ENCODE measurements at places on chromosomes 4 and X.

- DNase-seq, result no peak
Measured at GRCh38 chrX:54794795-54795194, 3.3 kb downstream of the ITIH6 start.

DNA sequence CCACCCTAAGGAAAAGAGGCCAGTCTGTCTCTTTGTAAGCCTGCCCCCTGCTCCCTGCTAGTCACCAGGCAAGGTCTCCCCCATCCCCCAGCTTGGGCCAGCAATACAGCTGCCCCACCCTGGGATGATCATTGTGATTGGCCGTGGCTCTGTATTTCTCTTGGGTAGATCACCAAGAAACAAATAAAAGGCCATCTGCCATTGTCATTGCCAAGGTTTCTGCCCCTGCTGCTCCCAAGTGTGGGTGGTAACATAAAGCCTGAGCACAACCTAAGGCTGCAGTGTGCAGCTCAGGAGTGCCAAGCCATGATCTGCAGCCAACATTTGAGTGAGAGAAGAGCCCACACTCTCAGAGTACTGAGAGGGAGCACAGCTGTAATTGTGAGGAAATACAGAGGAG is 241.0 kb upstream of the POF1B start:
- no peak for DNase-seq

DNA sequence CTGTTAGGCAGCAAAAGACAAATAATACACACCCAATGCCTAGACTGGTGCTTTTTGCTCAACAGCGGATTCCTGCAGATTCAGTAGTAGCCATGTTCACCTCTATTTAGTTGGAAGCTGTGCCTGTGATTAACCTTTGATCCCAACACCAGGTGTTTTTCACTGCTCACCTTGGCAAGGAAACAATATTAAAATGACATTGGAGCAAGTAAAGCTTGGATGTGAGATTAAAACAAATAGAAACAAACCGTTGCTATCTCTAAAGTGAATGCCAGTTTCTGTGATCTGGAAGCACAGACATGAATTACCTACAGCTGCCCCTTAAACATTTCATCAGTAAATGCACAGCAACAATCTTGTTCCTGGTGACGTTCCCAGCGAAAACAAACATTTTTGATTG is 35.7 kb downstream of the MAGEB17 start:
- no peak for DNase-seq

DNA sequence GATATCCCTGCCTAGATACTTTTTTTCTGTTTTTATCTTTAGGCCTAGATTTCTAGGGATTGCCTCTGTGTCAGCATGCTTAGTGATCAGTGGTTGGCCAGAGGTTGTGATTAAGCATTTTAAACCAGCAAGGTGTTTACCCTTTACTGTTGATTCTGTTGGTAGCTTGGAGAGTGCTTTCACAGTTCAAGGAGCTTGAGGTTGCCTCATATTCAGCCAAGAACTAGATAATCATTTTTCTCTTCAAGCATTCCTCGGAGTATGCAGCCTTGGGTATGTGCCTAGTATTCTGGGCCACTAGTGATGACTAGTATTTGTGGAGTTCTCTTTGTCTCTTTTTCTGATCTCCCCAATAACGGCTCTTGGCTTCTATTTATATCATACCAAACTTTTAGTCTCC is 20.4 kb downstream of the APOOL start:
- no peak for DNase-seq

GRCh38 chrX:138710866-138711341 is 613 bp downstream of the FGF13 start:
- no peak for DNase-seq

DNA sequence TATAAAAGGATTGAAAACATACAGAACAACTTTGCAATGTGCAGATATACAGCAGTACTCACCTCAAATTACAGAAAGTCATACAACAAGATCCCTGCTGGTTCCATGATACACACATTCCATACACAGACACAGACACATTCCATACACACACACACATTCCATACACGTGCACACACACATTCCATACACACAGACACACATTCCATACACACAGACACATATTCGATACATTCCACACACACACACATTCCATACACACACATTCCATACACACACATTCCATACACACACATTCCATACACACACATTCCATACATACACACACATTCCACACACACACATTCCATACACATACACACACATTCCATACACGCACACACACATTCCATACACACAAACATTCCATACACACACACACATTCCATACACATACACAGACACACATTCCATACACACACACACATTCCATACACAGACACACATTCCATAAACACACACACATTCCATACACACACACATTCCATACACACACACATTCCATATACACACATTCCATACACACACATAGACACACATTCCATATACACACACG is 13.7 kb downstream of the LINC00632 start:
- DNase-seq, result no peak

DNA sequence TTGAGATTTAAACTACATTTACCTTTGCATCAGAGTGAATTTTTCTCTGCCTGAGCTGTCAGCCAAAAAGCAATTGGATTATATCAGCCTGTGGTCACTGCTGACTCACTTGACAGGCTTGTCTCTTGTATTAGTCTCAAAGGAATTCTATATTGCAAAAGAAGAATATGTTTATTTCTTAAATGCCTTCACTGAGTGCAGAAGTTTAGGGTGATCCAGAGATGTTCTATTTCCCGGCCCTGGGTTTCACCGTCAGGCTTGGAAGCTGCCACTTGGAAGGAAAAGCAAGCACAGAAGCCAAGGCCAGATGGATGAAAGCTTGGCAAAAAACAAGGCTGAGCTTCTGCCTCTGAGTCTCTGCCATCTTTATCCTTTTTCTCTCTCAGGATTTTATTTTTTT is 80.9 kb downstream of the FAM114A1 start:
- DNase-seq, result no peak

DNA sequence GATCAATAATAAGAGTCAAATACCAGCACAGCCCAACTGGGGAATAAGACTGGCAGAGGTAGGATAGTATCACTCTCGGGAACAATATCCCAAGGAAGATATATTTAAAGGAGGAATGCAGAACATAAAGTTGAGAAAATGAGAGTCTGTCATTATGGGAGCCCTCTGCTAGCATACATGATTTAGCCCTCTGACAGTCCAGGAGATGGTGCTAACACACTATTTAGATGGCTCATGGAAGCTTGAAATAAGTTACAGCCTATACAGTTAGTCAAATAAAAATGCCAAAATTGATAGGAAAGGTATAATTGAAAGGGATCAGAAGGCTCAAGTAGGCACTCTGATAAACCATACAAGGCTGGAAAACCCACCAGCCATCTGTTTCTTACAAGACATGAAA is 201.0 kb upstream of the NEIL3 start:
- no peak for DNase-seq

DNA sequence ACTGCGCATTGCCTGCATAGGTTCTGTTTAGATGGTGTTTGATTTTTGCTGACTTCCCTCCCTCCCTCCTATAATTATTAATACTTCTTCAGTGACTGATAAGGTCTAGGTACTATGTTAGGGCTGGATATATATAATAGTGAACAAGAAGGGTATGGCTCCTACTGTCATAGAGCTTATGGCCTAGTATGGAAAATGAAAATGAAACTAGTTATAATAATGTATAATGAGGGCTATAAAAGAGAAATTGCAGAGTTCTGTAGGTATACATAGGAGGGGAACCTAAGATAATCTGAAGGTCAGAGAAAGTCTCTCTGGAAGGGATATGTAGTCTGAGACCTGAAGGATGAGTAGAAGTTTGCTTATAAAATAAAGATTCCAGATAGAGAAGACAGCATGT is 102.1 kb downstream of the DCK start:
- no peak for DNase-seq

- DNase-seq, result no peak
Measured at GRCh38 chrX:2348211-2348610, 152.6 kb downstream of the DHRSX start.

DNA sequence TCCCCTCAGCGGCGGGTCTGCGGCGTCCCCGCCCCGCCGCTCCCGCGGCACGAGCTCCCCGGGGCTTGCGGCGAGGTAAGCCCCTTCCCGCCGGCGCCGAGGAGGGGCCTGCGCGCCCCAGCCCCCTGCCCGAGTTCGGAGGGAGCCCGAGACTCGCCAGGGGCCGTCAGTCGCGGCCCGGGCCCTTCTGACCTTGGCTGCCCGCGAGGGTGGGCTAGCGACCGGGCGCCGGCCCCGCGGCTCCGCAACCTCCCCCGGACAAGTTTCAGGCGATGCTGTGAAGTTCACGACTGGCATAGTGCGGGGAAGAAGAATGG is 554 bp downstream of the CDKL5 start:
- DNase-seq, result no peak

- DNase-seq, result no peak
Measured at GRCh38 chr4:54439831-54440243, 210.7 kb downstream of the PDGFRA start.

GRCh38 chr4:3375688-3376087 is 66.1 kb upstream of the HGFAC start:
- peak; percentile 68 for DNase-seq

GRCh38 chr4:4805887-4806286 is 53.6 kb upstream of the MSX1 start:
- DNase-seq, result no peak

DNA sequence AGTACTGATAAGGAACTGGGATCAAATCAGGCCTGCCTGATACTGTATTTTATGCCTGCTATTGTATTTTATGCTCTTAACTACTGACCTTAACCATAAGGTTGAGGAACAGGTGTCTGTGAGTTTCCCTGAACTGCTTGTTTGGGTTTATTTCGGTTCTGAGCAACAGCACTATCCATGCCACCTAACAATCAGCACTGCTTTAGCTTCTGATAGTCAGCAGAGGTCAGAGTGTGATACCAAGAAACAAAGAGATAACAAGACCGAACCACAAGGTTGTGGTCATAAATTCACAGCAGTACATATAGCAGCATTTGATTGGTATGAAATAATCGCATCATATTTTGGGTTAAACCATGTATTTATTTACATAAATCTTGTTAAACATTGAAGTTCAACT is 362.2 kb downstream of the FGF13 start:
- no peak for DNase-seq

DNA sequence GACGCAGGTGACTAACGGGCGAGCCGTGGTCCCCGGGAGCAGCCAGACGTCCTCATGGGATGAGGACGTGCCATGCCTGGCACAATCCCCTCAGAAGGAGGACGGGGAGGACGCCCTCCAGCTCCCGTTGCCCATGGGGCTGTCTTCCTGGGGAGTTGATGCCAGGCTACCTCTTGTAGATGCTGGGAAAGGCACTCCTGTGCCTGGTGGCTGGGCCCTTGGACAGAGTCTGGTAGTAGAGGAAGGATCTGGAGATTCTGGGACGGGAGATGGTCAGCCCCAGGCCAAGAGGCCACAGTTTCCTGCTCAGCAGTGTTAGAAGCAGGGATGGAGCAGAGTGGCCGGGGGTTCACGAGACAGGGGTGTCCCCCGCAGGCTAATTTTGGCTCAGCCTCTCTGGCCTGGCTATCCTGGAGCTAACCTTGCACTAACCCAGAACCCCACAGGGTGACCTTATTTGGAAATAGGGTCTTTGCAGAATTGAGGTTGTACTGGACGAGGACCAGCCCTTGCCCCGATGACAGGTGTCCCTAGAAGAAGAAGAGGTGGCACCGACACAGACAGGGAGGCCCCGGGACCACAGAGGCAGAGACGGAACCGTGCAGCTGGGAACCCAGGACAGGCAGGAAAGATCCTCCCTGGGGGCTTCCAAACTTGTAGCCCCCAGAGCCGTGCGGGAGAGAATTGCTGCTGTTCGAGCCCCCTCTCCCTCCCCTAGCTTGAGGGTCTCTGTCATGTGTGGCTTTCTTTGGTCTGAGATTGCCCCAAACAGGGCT is 50.1 kb upstream of the ADRA2C start:
- DNase-seq, result no peak

GRCh38 chr4:181550381-181550780 is 692.8 kb upstream of the TENM3 start:
- no peak for DNase-seq

DNA sequence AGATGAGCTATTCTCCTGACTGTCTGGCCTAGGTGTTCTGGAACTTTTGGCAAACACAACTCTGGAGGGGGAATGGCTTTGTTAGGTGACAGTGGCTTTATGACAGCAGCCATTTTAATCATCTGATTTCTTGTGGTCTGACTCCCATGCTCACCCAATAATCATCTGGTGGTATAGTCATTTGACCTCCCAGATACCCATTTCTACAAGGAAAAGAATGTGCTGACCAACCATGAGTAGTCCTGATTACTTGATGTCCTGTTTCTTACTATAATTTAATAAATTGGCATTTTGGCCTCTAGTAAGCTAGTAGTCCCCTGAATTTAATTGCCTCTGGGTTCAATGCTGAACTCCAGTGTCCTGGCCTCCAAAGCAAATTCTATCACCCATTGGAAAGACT is 109.9 kb upstream of the DUSP21 start:
- DNase-seq, result no peak

GRCh38 chr4:54913751-54914526 is 211.5 kb downstream of the KDR start:
- DNase-seq, result no peak

DNA sequence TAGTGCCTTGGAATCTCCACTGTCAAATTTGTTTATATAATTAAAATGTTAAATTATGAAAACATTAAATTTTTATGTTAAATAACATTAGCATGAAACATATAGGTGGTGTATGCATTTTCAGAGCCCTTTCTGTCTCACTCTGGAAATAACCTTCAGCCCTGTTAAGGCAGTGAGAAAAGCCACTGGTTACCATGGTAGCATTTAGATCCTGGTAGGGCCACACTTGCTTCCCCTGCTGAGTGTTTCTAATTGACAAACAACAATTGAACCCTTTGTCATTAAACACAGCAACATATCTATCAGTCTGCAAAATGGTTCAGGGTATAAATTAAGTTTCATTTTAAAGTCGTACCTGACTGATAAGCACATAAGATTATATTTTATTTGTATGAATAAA is 63.5 kb downstream of the PDK3 start:
- DNase-seq, result no peak

GRCh38 chr4:143189528-143189927 is 4.8 kb downstream of the USP38 start:
- DNase-seq, result no peak

GRCh38 chr4:185914583-185915199 is 102.7 kb upstream of the SORBS2 start:
- DNase-seq, result no peak

DNA sequence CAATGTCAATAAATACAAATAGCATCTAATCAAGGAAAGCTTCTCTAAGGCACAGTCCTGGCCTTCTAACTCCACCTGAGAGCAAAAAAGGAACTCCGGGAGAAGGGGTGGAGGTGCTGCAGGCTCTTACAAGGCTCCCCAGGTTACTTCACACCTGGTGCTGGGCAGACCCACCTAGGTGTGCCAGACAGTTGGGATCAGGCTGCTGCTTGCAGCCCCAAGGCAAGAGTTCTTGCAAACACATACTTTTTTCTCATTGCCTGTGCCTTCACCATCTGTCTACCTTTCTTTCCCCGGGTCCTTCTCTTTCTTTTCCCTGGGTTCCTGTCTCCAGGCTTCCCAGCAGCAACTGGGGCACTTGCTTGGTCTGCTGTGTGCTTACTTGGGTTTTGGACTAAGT is 81.4 kb upstream of the STIM2 start:
- no peak for DNase-seq

Measured in NCI-H345 (cell line).